ENCODE measurements at places on chromosomes 2 and 18. TPM values are rescaled to one million over a fixed set of nuclear protein-coding genes. Genes with fewer than 3 reads are reported as not detected.

TBR1 gene
- total RNA-seq: 0.05 TPM

GKN2 gene
- total RNA-seq: 2.4 TPM

POTEI gene
- total RNA-seq: not detected

CCDC68 gene
- 3.8 TPM for total RNA-seq

OSBPL6 gene
- 7.7 TPM for total RNA-seq

SPHKAP gene
- not detected for total RNA-seq

GLI2 gene
- 24.1 TPM for total RNA-seq

TUBA4B gene
- total RNA-seq: 0.35 TPM

VAMP8 gene
- total RNA-seq: 15.2 TPM

CD8A gene
- 0.37 TPM for total RNA-seq

All from A549 treated with CORT108297 at 1 μM for 4 hours (cell line).